Bronchial epithelial cell (primary cell): ENCODE measurements at places on chromosomes 12 and 14.

- DNase-seq = peak; percentile 97
Observed at GRCh38 chr12:92759634-92760268, 57.0 kb downstream of the PLEKHG7 start.

DNA sequence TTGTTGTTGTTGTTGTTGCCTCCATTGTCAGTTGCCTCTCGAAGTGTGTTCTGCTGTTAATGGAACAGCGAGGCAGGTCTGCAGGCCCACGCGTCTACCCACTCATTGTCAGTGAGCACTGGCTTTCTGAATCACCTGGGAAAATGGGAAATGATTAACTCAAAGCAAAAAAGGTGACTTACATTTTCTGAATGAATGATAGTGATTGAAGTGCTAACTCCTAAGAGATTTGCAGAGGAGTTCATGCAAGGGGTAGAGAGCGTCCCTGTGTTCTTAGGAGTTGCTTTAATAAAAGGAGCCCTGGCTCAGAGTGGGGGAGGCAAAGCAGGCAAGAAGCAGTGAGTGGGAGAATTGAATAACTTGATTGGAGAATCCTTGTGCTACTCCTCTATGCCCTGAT lies 177.6 kb downstream of the CAND1 start:
- DNase-seq = no peak

DNA sequence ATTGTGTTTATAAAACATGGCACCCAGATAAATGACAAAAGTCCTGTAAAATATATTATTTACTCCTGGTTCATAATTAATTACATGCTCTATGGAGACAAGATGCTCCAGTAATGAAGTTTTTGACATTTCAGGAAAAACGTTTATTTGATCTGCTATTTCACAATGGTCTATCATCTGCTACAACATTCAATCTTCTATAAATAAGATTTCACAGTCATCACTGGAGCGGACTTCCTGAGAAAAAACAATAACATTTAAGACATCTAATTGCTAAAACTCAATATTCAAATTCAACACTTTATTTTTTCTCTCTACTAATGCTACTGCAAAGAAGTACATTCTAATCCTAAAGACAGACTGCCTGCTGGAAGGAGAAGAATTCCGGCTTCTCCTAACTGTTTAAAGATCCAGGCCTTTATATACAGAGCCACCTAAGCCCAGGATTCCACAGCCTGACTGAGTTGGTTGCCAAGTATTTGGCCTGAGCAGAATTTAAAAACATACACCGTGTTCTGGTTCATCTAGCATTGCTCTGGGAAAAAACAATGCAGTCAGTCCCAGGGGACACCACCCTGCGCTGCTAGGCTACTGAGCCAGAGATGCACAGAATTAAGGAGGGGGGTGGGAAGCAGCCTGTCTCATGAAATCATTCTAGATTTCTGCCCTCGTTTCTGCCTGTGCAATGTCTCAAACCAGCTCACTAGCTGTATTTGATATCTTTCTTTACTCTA lies 58.0 kb downstream of the TMTC1 start:
- DNase-seq = no peak

- DNase-seq = no peak
Observed at GRCh38 chr14:102154821-102155549, 15.3 kb downstream of the WDR20 start.

GRCh38 chr12:122943196-122943595 lies 23.1 kb downstream of the ABCB9 start:
- no peak for DNase-seq

DNA sequence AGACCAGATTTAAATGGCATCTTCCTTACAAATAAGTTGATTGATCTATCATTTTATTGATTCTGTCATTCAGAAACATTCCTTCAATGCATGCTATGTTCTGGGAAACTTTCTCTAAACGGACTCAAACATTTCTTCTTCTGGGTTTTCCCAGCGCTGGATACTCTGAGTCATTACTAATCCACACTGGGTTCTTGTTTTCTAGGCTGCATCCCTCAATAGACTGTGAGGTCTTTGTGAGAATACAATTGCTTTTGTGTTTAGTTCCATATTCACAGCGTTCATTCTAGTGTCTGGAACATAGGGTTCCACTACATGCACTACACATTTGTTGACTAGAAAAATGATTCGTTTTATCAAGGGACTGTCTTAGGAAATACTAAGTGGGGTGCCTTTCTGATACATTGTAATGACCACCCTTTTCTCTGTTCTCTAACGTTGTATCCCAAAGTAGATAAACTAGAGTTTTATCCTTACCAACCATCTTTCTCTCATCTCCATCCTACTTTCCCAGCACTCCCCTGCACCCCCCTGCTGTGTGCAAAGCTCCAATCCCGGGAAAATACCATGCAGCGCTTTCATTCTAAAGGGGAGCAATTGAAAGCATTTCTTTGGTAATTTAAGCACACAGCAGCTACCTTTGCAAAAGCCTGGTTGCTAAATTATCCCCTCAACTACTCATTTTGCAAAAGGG lies 878.7 kb downstream of the DIO2 start:
- DNase-seq = no peak

DNA sequence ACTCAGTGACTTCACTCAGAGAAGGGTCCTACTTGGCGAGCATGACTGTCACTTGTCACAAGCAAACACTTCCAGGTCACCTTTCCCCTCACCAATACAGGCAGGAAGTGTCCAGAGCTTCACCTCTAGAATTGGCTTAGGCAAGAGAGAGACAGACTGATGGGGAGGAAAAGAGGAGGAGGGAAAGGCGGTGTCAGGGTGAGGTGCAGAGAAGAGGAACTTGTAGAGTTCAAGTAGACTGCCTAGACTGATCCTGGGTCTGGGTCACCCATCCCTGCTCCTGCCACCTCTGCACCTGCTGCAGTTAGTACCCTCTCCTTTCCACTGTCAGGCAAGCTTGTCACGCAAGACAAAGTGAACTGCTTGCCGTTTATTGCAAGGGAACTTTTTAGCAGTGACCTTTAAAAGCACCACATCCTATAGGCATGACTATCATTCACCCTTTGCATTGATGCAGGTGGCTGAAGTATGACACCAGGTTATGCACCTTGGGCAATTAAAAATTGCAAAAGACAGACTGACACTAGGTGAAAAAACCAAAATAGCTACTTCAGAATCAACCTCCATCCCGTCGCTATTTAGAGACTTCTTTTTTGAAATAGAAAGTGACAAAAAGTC lies 292.4 kb downstream of the SYT1 start:
- no peak for DNase-seq

GRCh38 chr12:49230805-49231194 lies 34.1 kb upstream of the TUBA1C start:
- no peak for DNase-seq

DNA sequence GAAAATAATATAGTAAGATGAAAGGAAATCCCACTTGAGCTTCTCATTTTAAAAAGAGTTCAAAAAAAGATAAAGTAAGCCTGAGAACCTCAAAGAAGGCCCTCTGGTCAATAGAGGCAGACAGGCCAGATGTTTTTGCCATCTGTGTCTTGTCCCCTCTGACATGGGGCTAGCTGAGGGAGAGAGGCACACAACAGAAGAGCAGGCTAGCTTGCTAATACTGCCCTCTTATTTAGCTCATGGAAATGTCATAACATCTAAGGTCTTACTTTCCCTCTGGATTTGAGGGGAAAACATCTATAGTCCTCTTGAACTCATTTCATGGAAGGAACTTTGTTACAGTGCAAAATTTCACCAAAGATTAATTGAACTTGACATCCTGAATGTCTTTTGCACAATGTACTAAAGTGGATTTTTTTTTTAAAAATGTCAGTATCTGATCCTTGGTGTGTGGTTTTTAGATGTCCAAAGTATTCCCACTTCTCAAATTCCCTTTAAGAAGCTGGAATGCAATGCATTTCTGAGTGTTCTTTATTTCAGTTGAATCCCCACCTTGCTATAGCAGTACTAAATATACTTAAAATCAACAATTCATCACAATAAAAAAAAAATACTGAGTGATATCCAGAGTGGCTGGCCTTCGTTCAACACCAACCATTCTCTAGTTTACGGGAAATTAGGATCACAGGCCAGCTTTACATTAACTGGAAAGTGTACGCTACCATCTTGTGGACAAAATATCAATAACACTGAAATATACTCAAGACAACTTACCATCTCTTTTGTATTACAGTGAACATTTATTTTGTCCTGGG lies 176.7 kb downstream of the PAH start:
- DNase-seq = peak; percentile 13

- peak; percentile 26 for DNase-seq
Observed at GRCh38 chr12:9096563-9097176, 19.0 kb downstream of the A2M start.

DNA sequence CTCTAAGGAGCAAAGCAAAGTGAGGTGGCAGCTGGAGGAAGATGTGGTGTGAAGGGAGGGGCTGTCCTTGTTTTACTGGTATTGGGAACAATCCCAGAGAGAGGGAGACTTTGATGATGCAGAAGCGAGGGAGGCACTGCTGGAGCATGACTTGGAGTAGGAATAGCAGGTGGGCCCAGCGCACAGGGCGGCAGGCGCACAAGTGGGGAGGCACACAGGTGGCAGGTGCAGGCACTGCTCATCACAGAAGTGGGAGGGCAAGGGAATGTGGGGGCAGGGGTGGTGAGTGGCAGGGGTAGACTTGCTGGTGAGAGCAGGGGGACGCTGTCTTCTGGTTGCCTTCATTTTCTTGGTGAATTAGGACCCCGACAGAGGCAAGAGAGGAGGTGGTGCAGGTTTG lies 11.5 kb upstream of the IFI27 start:
- no peak for DNase-seq

- no peak for DNase-seq
Observed at GRCh38 chr14:103384450-103385151, 614 bp upstream of the MARK3 start.

- DNase-seq = no peak
Observed at GRCh38 chr12:119288576-119288975, 46.0 kb upstream of the CCDC60 start.

- peak; percentile 9 for DNase-seq
Observed at GRCh38 chr12:991350-992333, 619 bp downstream of the ERC1 start.

GRCh38 chr12:57213058-57213715 lies 3.4 kb upstream of the NXPH4 start:
- peak; percentile 64 for DNase-seq

GRCh38 chr12:51632623-51633022 lies 41.6 kb downstream of the SCN8A start:
- DNase-seq = no peak

GRCh38 chr14:24851837-24852236 lies 198.1 kb downstream of the STXBP6 start:
- DNase-seq = peak; percentile 10

GRCh38 chr12:25025260-25025659 lies 76.4 kb upstream of the BCAT1 start:
- DNase-seq = no peak

GRCh38 chr12:32821710-32822109 lies 66.0 kb upstream of the YARS2 start:
- DNase-seq = no peak

DNA sequence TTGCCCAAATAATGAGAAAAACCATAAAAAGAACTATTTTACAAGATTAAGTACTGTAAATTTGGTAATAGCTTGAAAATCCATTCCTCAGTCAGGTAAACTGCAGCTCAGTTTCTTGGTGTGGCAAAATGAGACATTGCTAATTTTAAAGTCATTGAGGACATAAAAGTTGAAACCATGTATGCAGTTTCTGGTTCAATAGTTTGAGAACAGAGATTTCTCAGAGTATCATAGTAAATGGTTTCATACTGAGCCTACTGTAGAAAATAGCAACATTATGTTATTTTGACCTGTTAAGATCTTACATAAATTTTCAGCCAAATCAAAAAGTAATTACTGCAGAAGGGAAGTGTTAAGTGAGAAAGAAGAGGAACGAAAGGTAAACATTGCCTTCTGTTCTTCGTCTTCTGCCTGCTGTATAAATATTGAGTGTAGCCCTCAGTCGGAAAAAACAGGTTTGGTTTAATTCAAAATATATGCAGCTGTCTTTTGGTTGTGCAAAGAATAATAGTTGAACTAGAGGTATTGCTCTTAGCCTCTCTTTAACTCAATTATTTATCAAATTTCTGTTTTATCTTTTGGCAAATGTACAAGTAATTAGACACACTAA lies 119.6 kb downstream of the SYNE2 start:
- DNase-seq = no peak

DNA sequence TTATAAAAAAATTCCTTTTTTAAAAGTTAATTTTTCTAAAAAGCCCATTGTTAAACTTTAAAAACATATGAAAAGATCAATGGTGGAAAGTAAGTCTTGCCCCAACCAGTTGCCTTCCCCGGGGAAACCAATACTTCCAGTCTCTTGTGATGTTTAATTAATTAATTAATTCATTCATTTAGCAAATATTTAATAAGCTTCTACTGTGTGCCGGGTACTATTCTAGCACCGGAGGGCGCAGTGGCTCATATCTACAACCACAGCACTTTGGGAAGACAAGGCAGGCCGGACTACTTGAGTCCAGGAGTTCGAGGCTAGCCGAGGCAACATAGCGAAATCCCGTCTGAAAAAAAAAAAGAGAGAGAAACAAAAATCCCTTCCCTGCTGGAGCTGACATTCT lies 87.4 kb downstream of the HECTD4 start:
- DNase-seq = peak; percentile 27

- no peak for DNase-seq
Observed at GRCh38 chr12:108328420-108328819, 10.7 kb downstream of the CMKLR1 start.

GRCh38 chr12:114476159-114476558 lies 70.2 kb upstream of the TBX5 start:
- peak; percentile 12 for DNase-seq

- no peak for DNase-seq
Observed at GRCh38 chr12:7642876-7643309, 22.8 kb downstream of the APOBEC1 start.

DNA sequence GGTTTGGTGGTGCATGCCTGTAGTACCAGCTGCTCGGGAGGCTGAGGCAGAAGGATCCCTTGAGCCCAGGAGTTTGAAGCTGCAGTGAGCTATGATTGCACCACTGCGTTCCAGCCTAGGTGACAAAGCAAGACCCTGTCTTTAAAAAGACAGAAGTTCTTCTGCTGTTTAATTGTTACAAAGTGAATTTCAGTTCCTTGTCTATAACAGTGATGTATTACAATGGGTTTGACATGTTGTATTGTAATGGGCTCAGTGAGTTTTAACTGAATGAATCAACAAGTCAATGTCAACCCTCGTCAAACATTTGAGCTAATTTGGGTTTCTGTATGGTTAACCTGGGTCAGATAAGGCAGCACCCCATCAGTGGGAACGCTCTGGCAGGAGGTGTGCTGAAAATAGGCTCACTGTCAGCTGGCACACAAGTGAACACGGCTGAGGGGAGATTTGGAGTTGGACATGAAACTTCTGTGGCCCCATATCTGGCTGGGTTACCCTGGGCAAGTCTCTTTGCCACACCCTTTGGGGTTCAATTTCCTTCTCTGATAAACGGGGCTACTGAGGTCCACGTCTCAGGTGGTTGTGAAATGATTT lies 14.0 kb upstream of the TRPV4 start:
- no peak for DNase-seq
